ENCODE measurements at places on chromosomes 16 and 17.

DNA sequence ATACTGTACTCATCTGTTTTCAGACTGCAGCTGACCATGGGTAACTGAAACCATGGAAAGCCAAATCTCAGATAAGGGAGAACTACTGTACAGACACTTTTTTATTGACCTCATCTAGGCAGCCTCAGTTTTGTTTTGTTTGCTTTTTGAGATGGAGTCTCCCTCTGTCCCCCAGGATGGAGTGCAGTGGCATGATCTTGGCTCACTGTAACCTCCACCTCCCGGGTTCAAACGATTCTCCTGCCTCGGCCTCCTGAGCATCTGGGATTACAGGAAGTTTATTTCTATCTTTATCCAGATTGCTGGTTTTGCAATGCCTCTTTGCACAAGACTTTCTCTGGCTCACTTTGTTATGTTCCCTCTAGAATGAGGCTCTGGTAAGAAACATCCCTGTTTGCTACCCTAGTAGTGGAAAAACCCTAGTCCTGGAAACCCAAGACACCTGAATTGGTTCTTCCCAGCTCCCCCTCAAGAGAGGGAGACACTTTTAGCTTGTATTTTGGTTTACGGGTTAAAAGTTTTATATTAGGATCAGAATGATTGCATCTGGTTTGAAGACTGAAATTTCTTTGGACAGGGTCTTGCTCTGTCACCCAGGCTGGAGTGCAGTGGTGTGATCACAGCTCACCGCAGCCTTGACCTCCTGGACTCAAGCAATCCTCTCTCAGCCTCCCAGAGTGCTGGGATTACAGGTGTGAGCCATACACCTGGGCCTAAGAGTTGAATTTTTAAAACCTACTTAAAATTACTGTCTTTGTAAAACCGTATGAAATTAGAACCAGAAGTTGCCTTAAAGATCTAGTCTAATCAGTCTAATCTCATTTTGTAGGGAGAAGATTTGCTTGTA is 38.9 kb downstream of the ZNF207 start:
- DNase-seq = no peak

DNA sequence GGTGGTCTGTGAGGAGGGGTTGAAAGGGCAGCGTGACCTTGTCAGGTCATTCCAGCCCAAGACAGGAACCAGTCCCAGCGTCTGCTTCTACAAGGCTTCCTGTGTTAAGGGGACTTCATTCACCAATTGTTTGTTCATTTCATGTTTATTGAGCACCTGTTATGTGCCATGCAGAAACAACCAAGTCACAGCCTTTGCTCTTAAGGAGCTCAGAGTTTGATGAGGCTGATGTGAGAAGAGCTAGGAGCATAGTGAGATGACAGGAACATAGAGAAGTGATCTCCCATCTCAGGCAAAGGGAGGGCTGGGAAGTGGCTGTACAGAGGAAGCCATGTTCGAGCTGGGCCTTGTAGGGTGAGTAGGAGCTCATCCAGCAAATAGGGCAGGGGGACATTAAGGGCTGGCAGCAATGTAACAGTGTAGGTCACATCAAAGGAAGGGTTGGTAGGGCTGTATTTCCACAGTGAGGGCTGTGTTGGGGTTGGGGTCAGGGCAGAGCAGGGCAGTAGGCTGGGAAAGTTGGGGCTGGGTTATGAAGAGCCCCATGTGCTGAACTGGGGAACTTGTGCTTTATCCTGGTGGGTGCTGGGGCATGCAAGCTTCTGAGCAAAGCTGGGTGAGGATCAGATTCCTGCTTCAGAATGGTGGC is 79.8 kb downstream of the ARHGAP23 start:
- DNase-seq = no peak

- DNase-seq = no peak
Observed at GRCh38 chr16:24950275-24950674, 64.9 kb downstream of the ARHGAP17 start.

DNA sequence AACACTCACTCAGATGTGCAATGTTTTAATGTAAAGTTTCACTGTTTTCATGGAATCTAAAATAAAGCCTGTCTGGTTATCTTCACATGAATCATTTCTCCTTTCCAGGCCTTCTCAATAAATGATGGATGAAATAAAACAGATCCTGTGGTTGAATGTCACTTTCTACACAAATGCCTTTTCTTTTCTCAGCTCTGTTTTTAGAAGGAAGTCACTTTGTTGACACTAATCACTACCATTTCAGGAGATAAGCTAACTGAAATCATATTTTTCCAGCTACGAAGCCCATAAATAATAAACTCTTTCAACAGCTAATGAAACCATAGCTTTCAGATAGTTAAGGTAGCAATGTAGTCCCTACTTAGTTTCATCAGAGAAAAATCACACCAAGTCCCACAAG is 17.9 kb downstream of the NME2 start:
- DNase-seq = no peak

GRCh38 chr17:4317610-4318009 is 48.9 kb downstream of the UBE2G1 start:
- no peak for DNase-seq

DNA sequence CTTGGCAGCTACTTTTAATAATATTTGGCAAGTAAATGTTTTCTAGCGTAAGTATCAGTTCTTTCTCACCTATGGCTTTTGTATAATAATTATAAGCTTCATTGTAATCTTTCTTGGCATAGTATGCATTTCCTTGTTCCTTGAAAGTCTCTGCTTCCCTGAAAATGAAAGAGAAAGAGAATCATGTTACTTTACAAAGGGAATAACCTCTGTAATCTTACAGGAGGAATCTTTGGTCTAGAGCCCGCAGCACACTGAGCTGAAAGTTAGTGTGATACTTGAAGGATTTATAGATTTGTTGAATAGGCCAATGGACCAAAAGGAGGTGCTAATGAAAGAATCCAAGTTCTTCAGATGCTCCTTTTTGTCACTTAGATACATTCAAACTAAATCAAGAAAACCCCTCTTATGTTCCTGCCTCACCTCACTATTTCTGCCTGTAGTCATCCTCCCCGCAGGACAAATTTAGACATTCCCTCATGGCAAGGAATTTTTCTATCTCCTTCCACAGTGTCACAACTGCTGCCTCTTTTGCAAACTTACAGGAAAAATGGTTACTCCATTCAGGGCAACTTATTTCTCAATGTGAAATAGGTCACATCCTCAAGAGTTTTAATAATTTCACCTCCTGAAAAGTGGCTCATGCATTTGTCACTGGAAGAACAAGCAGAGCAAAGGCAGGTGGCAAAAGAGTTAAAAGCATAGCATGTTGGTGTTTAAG is 16.7 kb downstream of the DNAJC7 start:
- no peak for DNase-seq

DNA sequence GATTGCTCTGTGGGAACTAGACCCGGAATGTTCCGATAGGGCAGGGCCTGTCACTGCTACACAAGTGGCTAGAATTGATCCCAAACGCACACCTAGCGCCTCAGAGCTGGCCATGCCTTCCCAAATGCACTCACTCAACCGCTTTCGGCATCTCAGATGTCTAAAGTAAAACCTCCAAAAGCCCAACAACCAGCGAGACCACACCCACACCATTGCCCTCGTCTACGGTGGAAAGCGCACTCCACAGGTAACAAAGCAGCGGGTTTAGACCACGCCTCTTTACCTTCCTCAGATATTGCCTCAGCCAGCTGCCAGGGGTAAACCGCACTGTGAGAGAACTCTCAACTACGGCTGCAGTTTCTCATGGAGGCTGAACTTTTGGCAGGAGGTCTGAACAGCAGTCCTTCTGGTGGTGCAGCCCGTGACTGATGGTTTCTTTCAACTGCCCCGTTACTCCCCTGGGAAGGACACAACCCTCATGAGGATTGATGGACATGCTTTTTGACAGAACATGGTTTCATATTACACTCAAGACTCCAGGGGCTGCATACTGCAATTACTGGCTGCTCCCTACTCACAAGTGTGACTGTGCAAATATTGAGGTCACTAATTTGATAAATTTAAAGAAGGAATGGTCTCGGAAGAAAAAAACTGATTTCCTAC is 34.5 kb downstream of the USP7 start:
- DNase-seq = no peak

DNA sequence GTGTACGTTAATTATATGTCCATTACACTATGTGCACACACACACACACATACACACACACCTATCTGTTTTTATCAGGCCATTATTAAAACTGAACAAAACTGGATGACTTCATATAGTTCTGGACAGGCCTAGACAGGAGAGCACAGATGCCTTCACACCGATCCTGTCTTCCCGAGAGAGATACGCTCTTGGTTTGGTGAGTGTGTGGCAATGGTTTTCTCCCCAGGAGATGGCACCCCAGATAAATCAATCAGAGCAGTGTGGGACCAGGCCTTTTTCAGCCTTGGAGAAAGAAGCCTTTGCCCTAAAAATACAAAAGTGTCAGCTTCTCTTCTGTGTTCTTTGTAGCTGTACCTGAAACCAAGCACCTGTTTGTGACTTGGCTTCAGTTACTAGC is 83.7 kb downstream of the CPPED1 start:
- no peak for DNase-seq

DNA sequence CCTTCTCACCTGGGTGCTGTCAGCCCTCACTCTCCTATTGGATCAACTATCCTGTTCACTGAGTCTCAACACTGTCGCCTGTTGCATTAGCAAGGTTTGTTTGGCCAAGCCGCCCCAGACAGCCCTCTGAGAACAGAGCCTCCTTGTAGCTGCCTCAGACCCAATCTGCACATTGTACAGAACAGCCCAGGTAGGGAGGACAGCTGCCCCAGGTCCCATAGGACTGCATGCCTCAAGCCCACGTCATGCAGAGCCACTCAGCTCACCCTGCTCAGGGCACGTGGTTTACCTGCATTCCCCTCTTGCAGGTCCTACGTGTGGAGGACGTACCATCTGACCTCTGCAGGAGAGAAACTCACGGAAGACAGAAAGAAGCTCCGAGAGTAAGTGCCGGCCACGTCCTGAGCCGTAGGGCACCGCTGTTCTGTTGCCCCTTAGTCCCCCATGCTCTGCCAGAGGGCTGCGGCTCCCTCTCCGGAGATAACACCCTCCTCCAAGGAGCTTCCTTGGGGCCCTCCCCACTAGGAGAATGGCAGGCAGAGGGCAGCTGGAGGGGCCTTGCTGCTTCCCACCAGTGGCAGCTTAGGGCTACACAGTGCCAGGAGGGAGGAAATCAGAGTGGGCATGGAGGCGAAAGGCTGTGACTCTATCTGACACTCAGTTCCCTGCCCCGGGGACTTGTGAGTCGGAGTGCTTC is 2.8 kb downstream of the SNRNP25 start:
- DNase-seq = no peak

- DNase-seq = no peak
Observed at GRCh38 chr17:61331178-61331577, 68.5 kb upstream of the TBX2 start.

- peak; percentile 56 for DNase-seq
Observed at GRCh38 chr17:81253358-81254131, 14.4 kb downstream of the NDUFAF8 start.

DNA sequence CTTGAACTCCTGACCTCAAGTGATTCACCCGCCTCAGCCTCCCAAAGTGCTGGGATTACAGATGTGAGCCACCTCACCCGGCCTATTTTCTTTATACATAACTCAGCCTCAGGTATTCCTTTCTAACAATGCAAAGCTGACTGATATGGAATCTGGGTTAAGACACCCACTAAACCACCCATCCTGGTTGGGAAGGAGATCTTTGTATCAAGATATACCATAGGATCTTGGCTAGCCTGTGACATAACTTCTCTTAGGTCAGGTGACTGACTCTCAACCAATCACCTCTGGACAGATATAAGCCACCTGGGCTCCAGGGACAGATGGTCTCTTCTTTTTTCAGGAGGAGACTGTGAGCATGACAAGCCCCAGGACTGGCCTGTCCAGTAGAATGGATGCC is 51.2 kb upstream of the NKD1 start:
- no peak for DNase-seq

- no peak for DNase-seq
Observed at GRCh38 chr17:65011047-65011446, 45.5 kb downstream of the GNA13 start.

- no peak for DNase-seq
Observed at GRCh38 chr17:79792984-79793923, 3.6 kb downstream of the CBX8 start.

DNA sequence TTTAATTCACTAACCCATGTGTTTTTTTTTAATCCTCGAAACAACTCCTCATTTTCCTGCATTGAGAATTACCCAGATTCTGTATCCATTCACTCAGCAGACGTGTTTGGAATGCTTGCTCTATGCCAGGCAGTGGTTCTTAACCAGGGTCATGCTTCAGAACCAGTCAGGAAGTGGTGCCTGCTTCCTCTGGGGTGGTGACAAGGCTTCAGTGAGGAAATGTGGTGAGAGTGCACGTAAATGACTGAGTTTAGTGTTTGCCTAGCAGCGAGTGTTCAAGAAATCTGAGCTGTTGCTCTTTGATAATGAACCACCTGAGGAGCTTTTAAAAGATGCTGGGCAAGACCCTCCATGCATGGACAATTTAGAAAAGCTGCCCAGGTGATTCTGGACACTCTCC is 9.9 kb downstream of the ZFP90 start:
- peak; percentile 70 for DNase-seq

GRCh38 chr16:63890723-63891122 is 1231.1 kb downstream of the CDH11 start:
- no peak for DNase-seq

DNA sequence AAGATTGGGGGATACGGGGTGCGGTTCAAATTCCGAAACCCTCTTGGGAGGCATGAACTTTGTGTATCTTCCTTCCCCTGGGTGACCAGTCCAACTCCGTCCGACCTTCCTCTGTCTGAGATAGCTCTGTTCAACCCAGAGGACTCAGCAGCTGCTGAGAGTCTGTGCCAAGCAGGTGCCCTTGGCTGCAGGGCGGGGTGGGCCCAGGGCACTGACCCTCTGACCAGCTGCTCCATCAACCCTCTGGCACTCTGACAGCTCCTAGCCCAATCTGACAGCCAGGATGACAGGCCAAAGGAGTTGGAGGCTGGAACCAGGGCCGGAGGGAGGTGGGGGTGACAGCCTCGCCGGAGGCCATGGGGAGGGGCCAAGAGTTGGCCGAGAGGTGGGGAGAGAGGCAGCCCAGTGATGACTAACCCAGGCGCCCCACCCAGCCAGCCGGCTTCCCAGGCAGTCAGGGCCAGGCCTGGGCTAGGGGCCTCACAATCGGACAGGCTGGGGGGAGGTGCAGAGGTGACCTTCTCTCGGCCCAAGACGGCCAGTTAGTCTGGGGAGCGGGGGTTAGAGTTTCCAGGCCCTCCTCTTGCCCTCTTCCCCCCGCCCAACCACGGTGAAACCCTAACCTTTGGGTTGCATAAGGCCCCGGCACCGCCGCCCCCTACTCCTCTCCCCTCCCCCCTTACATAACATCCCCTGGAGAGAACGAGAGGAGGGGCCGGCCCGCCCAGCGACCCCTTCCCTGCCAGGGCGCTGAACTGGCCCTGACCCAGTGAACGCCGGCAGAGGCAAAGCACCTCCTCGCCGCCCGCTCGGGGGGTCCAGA is 5.0 kb upstream of the TLCD2 start:
- DNase-seq = peak; percentile 66

DNA sequence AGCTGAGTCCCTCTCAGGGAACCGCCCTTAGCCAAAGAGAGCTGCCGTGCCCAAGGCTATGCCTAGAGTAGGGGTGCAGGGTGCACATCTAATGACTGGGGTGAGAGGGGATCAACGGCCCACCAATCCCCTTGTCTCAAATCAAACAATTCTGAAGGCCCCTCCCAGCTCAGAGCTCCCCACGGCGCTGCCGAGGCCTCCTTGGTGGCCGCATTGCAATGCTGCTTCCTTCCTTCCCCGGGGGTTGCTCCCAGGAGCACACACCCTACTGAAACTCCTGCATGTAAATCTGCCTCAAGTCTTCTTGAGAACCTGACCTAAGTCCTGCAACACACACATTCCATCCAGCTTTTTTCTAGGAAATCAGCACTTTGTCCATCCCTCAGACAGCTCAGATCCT is 80.6 kb upstream of the RCVRN start:
- no peak for DNase-seq
